Right cardiac atrium (tissue), 5 donors: ENCODE measurements at places on chromosomes 1 and 21. TPM values are rescaled to one million over a fixed set of nuclear protein-coding genes. Genes with fewer than 3 reads are reported as not detected.

The DNM3 gene
- 1.5 TPM for polyA plus RNA-seq

The DR1 gene
- 12.0 TPM for polyA plus RNA-seq

The PKLR gene
- polyA plus RNA-seq, result not detected

The CACNA1E gene
- 0.45 TPM for polyA plus RNA-seq

The C1orf216 gene
- 9.3 TPM for polyA plus RNA-seq

The RHEX gene
- polyA plus RNA-seq, result not detected

The FNDC5 gene
- 106 TPM for polyA plus RNA-seq

The CFHR1 gene
- 0.09 TPM for polyA plus RNA-seq

The ZNF672 gene
- polyA plus RNA-seq, result 29.3 TPM

The KLF17 gene
- polyA plus RNA-seq, result not detected

The SLC22A15 gene
- 3.5 TPM for polyA plus RNA-seq

The VASH2 gene
- 0.50 TPM for polyA plus RNA-seq

The KRTAP10-7 gene
- not detected for polyA plus RNA-seq

The GUCA2A gene
- not detected for polyA plus RNA-seq

The PIGR gene
- polyA plus RNA-seq, result 0.23 TPM

The CD244 gene
- 0.29 TPM for polyA plus RNA-seq

The CHI3L2 gene
- polyA plus RNA-seq, result 6.2 TPM

The SV2A gene
- 1.0 TPM for polyA plus RNA-seq

The CHI3L1 gene
- polyA plus RNA-seq, result 4.9 TPM

The DIPK1A gene
- 4.4 TPM for polyA plus RNA-seq

The RIMKLA gene
- 3.2 TPM for polyA plus RNA-seq

The KCNT2 gene
- polyA plus RNA-seq, result 1.9 TPM

The GCSAML gene
- not detected for polyA plus RNA-seq

The P3R3URF gene
- not detected for polyA plus RNA-seq

The PSRC1 gene
- polyA plus RNA-seq, result 2.8 TPM
